ENCODE measurements at places on chromosomes 12 and 14.

DNA sequence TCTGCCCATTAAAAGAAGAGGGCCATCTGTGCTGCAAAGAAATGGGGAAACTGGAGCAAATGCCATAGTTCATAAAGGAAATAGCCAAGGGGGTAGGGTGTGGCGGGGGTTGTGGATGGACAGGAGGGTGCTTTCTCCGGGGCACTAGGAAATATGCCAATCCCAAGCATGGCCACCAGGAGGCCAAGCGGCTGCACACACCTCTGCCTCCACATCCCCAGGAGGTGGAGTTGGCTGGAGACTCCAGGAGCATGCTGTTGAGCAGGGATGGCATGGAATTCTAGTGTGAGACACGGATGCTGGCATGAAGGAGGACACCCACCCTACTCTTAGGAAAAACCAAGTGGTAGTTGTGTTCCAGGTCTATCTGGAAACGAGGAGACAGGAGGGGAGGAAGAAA, 25.2 kb downstream of the NID2 start:
- peak; percentile 41 for DNase-seq

GRCh38 chr12:127278351-127278750, 988.6 kb upstream of the TMEM132C start:
- DNase-seq = no peak

DNA sequence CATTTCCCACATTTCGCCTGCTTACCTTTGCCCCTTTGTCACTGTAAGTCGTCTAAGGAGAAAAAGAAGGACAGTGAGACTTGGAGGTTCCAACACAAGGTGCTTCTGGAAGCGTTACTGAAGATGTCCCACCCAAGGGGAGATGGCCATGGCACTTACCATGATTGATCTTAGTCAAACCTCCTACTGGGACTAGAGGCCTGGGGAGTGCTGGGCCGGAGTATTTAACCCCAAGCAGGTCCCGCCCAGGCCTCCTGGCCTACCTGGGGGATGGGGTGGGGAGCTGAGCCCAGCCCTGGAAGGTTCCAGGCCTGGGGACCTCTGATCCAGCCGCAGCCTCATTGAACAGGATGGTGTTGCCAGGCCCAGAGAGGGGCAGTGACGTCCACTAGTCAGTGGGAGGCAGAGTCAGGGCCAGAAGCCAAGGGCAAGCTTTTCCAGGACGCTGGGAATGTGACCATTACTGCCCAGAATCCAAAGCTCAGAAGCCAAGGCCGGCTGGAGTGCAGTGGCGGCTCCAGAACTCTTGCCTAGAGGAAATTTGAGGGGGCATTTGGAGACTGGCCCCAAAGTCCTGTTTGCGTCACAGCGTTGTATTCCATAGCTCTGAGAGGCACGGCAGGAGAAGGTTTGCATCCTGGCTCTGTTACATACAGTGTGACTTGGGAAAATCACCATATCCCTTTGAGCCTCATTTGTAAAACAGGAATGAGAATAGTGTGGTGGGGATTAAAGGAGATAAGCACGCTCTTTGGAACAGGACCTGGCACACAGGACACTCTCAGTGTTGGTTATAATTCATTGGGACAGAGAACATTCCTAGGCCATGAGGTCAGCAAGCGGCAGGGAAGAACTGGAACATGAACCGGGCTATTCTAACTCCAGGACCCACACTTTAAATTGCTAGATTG, at the start of gene HPD:
Gene HPD (minus strand): TSS at position 198 of the 911 bp plus-strand sequence. CDS start 36 bp downstream, at position 162.
- no peak for DNase-seq

- DNase-seq = no peak
Observed at GRCh38 chr14:24280797-24281460, 9.5 kb upstream of the RABGGTA start.

DNA sequence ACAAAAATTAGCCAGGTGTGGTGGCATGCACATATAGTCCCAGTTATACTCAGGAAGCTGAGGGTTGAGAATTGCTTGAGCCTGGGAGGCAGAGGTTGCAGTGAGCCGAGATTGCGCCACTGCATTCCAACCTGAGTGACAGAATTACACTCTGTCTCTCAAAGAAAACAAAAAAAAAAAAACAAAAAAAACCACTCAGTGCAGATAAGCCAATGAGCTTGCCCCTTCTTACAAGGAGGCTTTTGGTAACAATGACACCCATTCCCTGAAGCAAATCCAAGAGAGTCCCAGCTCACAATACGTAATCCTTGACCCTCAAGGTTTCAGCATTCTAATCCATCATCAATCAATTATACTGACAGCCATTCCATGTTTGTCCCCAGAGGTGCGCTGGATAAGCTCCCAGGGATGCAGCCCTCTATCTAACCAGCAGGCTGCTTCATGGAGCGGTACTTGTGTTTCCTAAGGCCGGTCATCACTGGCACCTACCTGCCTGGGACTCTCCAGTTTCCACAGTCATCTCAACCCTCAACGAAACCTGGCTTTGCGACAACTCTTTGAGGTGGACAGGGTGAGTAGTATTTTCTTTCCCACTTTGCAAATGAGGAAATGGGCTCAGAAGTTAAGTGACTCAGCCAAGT, 12.4 kb downstream of the GCN1 start:
- no peak for DNase-seq

GRCh38 chr12:106358396-106359241, 1.1 kb downstream of the POLR3B start:
- DNase-seq = no peak

All from NCI-H345 (cell line).